ENCODE measurements at places on chromosomes 4 and X.

DNA sequence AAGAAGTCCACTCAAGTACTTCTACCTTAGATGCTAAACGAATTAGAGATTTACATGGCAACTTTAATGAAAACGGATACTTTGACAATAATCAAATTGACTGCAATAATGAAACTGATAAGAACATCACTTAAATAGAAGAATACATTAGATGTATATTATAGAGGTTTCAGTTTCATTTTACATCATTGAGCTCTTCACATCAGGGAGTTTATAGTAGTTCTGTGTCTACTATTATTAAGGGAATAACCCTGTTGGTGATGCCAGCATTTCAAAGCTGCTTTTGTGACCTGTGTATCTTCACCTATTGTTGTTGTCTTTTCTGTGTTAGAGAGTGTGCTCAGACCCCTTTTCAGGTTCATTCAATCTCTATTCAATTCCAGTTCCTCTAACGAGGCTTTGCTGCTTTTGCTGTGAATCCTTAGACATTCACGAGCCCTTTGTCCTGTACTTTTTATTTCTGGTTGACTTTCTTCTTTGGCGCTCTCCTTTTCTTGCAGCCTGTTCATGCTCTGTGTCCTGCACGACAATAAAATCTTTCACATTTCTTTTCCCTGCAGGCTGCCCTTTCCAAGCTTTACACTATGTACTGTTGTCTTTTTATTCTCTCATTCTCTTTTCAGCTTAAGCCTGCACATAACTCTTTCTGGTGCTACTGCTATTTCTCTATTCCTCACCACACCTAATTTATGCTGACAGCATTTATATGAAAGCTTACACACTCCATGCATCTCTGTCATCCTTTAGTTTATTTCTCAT is 232.1 kb downstream of the CPE start:
- DNase-seq: no peak

DNA sequence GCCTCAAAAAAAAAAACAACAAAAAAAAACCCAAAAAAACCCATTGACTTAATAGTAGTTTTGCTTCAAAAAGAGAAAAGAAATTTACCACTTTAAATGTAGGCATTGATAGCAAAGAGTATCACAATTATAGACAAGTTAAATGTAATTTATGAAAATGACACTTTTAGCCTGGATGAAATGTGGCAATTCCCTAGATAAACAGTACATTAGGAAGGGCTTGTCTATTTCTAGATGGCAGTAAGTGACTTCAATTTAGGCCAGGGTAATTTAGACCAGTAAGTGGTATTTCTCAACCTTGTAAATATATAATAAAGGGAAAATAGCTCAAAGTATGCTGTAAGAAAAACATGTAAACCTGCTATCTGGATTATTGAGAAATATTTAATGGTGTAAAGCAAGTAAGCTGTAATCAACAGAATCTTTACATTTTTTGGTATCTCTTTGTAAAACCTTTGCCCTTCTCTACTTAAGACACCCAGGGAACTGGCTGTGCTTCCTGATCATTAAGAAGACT is 103.7 kb upstream of the RAPGEF2 start:
- DNase-seq: no peak

GRCh38 chr4:189364032-189364449 is 576.6 kb upstream of the FRG1 start:
- DNase-seq: no peak

DNA sequence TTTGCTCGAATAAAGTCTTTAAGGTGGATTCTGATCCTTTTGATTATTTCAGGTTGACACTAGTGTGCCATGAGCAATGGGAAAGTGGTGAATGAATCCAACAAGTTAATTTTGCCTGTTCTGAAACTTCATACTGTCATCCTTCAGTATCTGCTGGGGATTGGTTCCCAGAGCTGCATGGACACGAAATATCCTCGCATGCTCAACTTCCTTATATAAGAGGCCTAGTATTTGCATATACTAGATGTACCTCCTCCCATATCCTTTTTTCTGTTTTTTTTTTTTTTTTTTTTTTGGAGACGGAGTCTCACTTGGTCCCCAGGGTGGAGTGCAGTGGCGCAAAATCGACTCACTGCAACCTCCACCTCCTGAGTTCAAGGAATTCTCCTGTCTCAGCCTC is 23.0 kb upstream of the PDS5A start:
- DNase-seq: no peak

DNA sequence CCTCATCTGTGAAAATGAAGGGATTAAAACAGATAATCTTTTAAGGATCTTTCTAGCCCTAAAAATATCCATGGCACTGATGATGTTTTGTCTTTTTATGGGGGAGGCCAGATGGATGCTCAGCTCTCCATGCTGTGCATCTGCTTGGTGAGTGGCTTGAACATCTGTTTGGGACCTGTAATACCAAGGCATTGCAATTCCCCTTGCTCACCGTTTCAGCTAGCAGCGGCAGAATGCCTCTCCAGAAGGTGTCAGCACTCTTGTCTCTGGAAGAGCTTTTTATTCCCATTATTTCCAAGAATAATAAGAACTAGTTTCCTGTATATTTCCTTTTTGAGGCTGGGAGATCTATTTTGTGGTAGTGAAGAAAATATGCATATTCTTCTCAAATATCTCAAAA is 151.9 kb upstream of the ANK2 start:
- DNase-seq: no peak

- no peak for DNase-seq
Measured at GRCh38 chr4:48752726-48753125, 27.4 kb downstream of the FRYL start.

DNA sequence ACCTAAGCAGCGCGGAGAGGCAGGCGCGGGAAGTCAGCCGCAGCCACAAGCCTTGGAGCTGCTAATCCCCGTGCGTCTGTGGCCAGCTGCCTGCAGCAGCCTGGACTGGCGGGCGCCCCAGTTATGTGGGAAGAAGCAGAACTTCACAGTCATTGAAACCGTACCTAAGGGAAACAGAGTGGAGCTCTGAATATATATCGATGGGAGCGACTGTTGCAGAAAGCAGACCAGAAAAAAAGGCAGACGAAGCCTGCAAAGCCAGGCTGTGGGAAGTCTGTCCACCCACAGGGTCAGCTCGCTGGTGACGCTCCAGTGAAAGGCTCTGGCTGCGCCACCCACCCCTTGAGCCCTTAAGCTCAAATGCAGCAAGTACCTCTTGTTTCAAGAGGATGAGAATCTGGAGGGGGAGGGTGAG is 24.7 kb downstream of the KCNE5 start:
- no peak for DNase-seq
